ENCODE measurements at places on chromosomes 13 and 19.

DNA sequence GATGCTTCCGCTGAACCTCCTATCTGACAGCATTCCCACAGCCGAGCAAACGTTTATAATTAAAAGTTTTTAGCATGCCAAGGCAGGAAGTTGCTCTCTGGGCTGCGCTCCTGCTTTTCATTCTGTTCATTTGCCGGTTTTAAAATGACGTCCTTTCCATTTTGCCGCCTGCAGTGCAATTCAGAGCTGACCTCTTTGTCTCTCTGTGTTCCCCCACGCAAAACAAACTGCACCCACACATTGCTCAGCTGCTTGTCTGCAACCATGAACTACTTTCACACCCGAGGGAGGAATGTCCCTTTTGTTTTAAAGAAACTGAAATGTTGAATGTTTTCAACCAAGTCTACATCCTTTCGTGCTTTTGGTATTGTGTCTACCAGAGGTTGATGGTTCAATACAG is 416.5 kb downstream of the EFNB2 start:
- no peak for DNase-seq

- no peak for DNase-seq
These were observed 61.2 kb downstream of the KLF2 start for GRCh38 chr19:16385821-16386220.

GRCh38 chr19:50959731-50960500 is 7.1 kb upstream of the KLK5 start:
- DNase-seq, result no peak

GRCh38 chr13:95067303-95067702 is 233.9 kb downstream of the ABCC4 start:
- DNase-seq, result no peak

- DNase-seq, result no peak
These were observed 785.4 kb downstream of the UQCRFS1 start for GRCh38 chr19:28427376-28428083.

- DNase-seq, result no peak
These were observed 94.7 kb downstream of the FRY start for GRCh38 chr13:32126278-32126677.
